ENCODE measurements at places on chromosomes 12 and 14. TPM values are rescaled to one million over a fixed set of nuclear protein-coding genes. Genes with fewer than 3 reads are reported as not detected.

The BMP4 gene
- total RNA-seq, result 0.98 TPM

The RTN1 gene
- 846 TPM for total RNA-seq

The MSRB3 gene
- 5.4 TPM for total RNA-seq

The KRT6B gene
- total RNA-seq, result 0.25 TPM

The SYT10 gene
- total RNA-seq, result 1.7 TPM

The CACNA2D4 gene
- not detected for total RNA-seq

Measured in temporal lobe (tissue), 4 donors.